ENCODE measurements at places on chromosomes 7 and 10.

GRCh38 chr10:35384265-35384868 lies 48.1 kb downstream of the CCNY start:
- no peak for DNase-seq

DNA sequence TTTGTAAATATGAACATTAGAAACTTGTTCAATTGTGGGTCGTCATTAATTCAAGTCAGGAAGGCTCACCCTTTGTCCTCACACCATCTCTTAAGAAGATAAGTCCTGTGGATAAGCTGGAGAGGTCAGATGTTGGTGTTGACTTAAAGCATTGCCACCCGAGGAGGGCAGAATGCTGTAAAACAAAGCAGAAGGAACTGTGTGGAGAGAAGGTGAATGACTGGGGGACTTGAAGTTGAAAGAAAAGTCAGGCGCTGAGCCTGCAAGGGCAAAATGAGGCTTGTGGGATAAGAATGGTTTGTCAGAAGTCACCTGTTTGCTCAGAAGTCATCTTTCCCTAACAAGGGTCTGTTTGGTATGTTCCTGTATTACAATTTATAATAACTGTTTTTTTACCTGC lies 9.1 kb downstream of the RPA3 start:
- DNase-seq, result no peak

- no peak for DNase-seq
Measured at GRCh38 chr7:127822822-127823508, 171.0 kb downstream of the SND1 start.

- DNase-seq, result no peak
Measured at GRCh38 chr7:51318886-51319579, 2.4 kb upstream of the COBL start.

DNA sequence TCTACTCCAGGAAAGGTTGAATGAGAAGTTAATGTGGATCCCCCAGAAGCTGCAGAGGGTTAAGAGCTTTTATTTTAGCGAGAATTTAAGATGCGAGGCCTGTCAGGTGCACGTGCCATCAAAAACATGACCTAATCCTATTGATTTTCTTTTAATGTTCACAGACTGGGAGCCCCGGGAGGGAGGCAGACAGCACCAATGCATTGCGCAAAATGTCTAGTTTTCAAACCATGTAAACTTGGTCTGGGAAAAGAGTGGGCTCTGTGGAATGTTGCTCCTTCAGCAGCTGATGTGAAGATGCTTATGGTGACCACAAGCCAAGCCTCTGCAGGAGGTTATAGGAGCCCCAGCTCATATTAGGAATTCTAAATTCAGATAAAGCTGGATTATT lies 172.0 kb upstream of the ITGB1 start:
- DNase-seq, result no peak

DNA sequence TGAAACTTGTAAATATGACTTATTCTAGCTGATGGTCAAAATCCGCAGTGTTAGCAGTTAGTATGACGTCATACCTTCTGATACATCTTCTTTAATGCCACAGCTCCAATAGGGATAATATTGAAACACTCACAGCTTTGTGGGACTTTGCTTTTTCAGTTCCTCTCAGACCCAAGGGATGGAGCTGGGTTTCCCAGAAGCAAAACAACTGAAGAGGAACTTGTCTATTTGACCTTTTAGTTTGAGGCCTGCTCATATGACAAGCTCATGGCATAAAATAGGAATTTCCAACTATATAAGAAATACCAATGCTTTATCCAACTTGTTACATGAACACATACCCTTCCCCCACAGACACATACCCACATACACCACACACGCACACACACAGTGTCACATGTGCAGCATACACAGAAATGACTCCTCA lies 31.6 kb upstream of the C10orf67 start:
- DNase-seq, result no peak

DNA sequence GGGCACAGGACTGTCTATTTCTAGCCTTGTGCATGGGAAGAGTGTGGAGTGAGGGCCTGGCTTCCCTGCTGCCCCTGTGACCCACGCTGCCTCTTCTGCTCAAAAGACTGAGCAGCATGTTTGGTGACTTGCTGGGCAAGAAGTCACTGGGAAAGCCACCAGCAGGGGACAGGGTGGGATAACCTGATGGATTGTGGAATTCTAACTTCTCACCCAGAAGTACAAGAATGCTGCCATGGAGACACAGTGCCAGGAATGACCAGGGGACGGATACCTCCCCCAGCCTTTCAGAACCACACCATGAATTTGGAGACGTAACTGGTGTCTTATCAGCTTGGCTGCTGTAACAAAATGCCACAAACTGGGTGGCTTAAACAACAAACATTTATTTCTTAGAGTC lies 28.4 kb downstream of the GALNTL5 start:
- DNase-seq, result no peak

GRCh38 chr10:1158066-1158465 lies 101.9 kb downstream of the WDR37 start:
- DNase-seq, result no peak

GRCh38 chr7:100604028-100604975 lies 2.1 kb downstream of the PCOLCE start:
- DNase-seq, result peak; percentile 59

- DNase-seq, result no peak
Measured at GRCh38 chr7:98209166-98209920, 1.9 kb upstream of the BHLHA15 start.

DNA sequence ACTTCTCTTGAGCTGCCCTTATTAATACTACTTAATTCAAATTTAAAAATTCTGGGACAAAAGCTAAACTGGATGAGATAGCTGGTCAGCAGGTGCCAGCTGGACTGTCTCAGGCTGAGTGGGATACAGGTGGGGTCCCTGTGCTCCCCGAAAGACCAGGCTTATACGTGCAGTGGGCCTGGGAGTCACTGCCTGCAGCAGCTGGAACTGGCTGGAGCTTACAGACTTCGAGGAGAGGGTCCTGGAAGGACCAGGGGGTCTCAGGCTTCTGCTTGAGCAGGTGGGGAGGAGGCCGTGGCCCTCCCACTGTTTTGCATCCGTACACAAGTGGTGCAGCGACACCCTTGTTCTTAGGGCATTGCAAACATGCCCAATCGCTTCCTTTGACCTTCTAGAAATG lies 203.7 kb downstream of the GLRX3 start:
- no peak for DNase-seq

DNA sequence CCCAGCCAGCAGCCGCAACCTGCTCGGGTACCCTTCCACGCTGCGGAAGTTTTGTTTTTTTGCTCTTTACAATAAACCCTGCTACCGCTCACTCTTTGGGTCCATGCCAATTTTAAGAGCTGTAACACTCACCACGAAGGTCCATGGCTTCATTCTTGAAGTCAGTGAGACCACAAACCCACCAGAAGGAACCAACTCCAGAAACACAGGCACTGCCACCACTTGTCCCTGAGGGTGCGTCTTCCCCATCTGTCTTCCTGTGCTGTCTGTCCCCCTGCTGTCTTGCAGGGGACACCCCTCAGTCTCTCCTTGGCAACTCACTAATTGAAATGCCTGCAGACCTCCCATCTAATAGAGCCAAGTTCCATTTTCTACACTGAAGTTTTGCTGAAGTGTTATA lies 48.5 kb upstream of the RSU1 start:
- DNase-seq, result no peak

DNA sequence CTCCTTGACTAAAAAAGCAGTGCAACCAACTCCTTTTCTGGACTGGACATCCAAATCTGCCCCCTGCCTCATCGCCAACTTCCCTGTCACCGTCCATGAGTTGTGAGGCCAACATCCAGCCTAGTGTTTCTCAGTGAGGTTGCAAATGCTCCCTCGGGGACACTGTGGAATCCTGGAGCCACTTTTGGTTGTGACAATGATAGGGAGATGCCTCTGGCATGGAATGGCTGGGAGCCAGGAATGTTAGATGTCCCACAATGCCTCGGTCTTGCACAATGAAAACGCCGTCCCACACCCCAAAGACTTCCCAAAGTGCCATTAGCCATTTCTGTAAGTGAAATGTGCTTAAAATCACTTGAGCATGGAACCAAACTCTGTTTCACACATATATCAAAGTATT lies 105.2 kb downstream of the OSBPL3 start:
- no peak for DNase-seq

DNA sequence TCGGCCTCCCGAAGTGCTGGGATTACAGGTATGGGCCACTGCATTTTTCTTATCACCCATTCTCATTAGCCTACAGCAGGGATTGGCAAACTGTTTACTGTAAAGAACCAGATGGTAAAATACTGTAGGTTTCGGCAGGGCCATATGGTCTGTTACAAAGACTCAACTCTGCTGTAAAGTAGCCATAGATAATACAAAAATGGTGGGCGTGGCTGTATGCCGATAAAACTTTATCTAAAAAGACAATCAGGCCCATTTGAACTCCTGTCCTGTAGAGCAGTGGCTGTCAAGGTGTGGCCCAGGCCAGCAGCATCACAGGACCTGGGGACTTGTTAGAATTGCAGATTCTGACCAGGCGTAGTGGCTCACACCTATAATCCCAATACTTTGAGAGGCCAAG lies 134.3 kb downstream of the CUX1 start:
- no peak for DNase-seq

- DNase-seq, result no peak
Measured at GRCh38 chr10:103523683-103524082, 30.2 kb downstream of the NEURL1 start.

DNA sequence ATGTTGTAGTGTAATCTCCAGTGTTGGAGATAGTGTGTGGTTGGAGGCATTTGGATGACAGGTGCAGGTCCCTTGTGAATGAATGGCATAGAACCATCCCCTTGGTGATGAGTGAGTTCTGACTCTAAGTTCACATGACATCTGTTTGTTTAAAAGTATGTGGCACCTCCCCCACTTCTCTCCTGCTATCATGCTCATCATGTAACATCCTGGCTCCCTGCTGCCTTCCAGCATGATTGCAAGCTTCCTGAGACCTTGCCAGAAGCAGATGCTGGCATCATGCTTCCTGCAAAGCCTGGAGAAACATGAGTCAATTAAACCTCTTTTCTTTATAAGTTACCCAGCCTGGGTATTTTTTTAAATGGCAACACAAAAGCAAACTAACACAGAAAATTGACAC lies 499.0 kb upstream of the SEMA3D start:
- no peak for DNase-seq

- no peak for DNase-seq
Measured at GRCh38 chr10:128297709-128298378, 171.6 kb upstream of the MKI67 start.

DNA sequence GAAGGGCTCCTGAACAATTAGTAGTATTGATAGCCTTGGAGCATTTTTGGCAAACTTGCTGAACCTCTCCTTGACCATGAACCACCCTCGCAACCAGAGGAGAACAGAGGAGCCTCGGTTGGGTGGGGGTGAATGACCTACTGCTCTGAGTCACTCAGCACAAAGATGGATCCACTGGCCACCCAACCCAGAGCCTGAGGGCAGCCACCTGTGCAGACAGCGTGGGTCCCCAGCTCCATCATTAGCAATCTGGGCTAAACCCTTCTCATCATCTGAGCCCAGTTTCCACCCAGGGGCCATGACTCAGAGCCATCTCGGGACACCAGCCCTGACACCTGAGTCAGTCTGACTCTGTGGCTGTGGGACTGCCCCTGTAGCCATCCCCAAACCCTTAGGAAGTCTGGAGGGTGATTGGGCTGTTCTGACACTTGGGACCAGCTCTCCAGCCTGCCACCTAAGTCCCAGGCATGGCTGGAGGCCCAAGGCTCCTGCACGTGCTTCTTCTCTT lies 171.8 kb upstream of the GPR26 start:
- DNase-seq, result no peak

GRCh38 chr10:28975891-28976531 lies 298.7 kb downstream of the BAMBI start:
- no peak for DNase-seq

DNA sequence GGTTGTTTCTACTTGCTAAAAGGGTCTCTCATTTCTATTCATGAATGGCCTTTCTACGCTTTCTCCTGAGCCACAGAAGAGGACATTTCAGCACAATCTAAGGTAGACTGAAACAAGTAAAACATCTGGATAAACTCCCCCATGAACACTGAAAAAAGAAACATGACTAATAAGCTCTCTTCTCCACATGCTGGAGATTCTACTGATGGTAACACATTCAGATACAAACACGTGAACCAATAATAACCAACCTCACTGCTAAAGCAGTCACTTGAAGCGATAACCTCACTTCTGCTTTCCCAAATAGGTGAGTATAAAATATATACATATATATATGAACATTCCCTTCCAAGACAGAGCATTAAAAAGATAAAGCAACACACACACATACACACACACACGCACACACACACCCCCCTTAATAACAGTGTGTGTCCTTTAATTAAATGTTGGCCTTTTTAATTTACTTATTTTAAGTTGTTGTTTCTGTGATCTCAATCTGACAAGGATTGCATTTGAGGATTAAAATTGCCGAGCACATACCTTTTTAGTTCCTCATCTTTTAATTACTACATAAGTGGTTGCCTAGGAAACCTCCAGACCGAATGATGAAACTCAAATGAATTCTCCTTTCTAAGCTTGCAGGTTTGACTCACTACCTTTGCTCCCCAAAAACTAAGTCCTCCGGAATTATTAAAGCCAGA lies 292.4 kb upstream of the KLF14 start:
- DNase-seq, result no peak
